HuH-7.5 (cell line): ENCODE measurements at places on chromosomes 2 and 18.

DNA sequence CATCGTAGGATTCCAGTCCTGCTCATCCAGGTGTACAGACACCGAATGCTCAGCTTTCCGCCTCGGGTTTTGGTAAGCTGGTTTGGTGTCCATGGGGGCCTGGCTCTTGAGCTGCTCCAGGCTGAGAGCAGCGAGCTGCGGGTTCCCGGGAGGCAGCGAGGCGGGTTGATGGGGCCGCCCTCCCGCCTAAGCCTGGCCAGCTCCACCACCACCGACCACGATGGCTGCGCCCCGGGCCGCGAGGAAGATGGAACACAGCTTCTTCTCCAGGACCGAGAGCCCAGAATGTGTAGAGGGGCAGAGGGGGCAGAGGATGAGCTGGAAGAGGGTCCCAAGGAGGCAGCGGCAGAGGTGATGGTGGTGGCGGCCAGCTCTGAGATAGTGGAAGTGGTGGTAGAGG, 64.1 kb downstream of the AKAIN1 start:
- DNase-seq, result no peak

GRCh38 chr2:28949617-28950305, 31.3 kb upstream of the TOGARAM2 start:
- DNase-seq, result no peak

- peak; percentile 29 for DNase-seq
Observed at GRCh38 chr2:223943561-223944008, 1.6 kb downstream of the WDFY1 start.

- no peak for DNase-seq
Observed at GRCh38 chr2:11863103-11863502, 116.7 kb downstream of the LPIN1 start.

DNA sequence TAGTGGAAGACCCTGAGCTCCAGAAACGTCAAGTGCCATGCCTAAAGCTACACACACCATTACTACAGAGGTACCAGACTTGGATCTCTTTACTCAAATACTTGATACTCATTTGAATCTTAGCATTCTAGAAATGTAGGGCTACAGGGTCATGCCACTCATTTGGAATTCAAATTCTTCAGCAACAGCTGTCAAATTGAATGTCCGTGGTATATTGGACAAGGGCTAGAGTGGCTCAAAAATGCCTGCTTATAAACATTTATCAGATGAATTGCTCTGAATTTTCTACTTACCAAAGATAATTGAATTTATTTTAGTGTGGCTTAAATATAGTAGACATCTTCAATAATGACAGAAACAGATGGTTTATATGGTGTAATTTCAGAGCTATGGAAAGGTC, 669.7 kb downstream of the SLC4A3 start:
- DNase-seq, result no peak

DNA sequence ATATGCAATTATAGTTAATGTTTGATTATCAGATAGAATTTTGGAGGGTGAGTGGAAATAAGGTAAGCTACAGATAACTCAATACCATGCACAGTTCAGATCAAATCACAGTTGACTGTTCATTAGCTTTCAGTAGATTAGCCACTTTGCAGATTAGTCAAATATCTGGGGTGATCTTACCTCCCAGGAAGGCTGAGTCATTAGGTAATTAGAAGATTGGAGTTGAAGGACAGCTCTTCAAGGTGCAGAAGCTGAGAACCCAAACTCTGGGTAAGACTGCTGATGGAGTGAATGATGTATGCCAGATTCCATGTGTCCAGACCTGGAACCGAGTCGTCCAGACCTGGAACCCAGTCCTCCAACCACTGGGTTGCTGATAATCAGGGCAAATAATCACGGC, 262.8 kb upstream of the UBE2E3 start:
- DNase-seq, result no peak

DNA sequence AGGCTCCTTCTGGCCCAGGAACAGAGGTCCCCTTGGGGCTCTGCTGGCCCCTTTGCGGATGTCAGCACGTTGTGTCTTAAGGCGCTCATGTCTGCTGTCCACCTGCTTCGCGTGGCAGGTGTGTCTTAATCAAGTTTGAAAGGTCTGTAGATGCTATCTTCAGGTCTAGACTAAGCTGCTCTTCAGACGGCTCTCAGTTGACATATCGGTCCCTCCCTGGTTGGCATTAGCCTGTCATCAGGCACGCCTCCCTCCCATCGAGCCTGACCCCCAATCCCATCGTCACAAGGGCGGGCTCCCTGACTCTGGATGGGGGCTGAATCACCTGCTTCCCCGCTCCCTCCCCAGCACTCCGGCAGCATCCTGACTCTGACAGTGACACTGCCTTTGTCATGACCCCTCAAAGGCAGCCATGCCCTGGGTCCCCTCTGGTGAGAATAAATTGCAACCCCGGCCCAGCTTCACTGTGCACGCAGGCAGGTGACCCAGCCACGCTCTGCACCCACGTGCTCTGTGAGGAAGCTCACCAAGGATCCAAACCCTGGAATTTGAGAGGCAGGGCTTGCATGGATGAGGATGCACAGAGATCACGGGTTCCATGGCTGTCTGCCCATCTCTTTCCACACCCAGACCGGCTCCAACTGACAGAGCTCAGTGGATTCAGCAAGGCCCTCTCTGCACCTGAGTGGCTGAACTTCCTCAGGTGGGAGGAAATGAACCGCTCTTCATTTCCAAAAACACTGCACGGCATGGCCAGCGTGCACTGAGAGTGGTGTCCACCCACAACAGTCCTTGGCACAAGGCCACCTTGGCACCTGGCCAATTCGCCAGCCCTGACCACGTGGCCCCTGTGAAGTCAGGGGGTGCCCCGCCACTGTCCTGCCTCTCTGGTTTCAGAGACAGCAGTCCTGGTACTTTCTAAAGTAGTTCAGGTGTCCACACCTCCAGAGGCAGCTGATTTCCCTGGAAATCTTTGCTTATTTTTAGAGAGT, 110.2 kb upstream of the GPC1 start:
- no peak for DNase-seq

GRCh38 chr2:201016859-201017258, 53.4 kb upstream of the ORC2 start:
- DNase-seq, result no peak

GRCh38 chr2:56185101-56185581, 1.4 kb downstream of the CCDC85A start:
- no peak for DNase-seq

DNA sequence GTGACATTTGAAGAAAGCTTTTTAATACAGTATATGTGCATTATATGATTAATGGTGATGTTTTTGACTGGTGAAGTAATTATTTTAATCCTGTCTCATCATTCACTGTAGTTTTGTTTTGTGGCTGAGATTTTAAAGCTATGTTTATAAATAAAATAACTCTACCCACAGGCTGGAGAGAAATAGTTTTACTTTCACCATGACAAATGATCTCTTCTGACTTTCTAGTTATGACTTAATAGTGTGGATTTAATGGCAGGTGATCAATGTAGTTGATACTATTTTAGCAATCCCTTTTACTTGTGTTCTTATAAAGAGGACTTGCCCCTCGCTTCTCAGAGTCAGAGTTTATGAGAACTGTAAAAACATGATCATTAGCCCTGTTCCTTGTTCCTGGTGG, 289.5 kb upstream of the SIX3 start:
- no peak for DNase-seq

GRCh38 chr2:72953528-72953927, 36.2 kb downstream of the EMX1 start:
- no peak for DNase-seq

GRCh38 chr2:31319406-31320175, 85.6 kb downstream of the EHD3 start:
- no peak for DNase-seq

- DNase-seq, result no peak
Observed at GRCh38 chr2:98172951-98173350, 86.0 kb downstream of the VWA3B start.

GRCh38 chr18:78293940-78294541, 685.6 kb upstream of the SALL3 start:
- DNase-seq, result no peak

DNA sequence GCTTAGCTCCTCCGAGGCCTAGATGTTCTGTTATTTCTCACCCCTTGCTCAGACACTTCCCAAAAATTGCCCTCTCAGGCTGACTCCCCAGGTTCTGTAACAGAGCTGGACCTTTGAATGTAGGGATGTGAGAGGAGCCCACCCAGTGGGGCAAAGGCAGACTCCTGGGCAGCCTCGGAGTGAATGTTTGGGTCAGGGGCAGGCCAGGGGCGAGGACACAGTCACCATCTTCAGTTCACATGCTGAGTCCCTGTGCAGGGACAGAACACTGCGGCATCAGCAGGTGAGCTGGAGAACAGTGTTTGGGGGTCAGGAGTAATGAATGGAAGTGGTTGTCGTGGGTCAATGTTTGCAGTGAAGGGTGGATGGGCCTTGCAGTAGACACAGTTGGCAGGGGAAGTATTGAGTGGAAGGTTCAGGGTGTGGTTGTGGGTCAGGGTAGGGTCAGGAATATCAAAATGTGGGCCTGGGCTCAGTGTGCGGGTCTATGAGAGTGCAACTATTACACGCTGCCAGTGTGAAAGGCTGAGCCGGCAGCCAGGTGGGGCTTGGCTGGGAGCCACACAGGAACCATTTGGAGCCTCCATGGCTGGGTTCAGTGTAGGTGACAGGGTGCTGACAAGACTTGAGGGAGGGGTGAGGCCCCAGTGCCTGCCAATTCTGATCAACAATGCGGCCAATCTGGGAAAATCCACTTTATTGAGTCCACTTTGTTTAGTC, 4.4 kb downstream of the IHH start:
- DNase-seq, result no peak

GRCh38 chr2:218343591-218343990, 13.1 kb upstream of the CATIP start:
- DNase-seq, result no peak

DNA sequence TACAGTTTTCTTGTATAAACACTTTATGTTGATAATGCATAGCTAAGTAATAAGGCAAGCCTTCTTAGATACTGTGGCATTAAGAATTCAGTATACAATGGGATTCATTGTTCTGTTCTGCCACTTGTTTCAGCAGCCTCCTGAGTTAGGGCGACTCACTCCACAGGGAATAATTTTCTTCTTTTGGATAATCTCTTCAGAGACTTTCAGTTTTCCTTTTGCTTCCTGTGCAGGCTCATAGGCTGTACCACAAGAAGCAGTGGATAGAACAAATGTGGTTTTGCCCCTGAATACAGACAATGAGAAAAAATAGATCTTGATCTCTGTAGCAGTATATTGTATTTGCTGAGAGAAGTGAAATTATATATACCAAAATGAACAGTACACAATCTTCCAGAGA, 298.0 kb downstream of the ZNF407 start:
- DNase-seq, result no peak

GRCh38 chr18:3450012-3450798, at the start of gene TGIF1:
TSS of gene TGIF1 (plus strand) at chr18:3450172. CDS start at chr18:3450490, 318 bp downstream.
- peak; percentile 64 for DNase-seq

DNA sequence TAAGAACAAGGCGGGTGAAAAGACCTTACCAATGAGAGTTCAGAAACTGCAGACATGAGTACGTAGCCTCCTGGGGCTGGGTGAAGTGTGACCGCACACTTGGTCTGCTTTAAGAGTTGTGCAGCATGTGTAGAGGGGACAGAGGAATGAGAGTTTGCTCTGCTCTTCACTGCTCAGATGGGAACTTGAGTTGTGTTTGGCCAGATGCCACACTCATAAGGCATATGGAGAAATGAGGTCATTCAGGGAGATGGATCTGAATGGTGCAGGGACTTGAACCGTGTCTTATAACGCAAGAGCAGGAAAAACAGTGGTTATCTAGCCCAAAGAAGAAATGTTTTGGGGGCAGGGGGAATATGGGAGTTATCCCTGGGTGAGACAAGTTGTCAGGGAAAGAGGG, 273.8 kb upstream of the LYPD1 start:
- no peak for DNase-seq

- DNase-seq, result no peak
Observed at GRCh38 chr18:463403-463802, 37.1 kb downstream of the COLEC12 start.

DNA sequence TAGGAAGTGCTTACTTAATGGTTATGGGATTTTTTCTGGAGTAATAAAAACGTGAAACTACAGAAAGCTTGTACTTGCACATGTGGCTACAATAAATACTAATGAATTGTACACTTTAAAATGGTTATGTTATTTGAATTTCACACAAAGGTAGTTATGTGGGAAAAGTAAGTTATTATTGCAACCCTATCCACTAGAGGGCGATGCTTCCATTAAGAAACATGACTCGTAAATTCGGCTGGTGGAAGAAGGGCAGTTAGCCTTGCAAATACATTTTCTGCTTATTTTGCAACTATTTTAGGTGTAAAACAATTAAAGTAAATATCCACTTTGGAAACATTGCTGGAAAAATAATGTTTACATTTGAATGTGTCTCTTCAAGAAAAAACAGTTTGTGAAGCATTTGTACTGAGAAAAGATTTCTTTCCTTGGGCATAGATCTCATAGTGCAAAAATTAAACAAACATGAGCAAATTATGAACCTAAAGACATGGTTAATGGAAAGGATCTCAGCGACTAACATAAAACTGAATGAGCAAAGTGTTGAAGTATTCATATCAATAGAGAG, 68.1 kb upstream of the CSRNP3 start:
- DNase-seq, result peak; percentile 8

GRCh38 chr2:109372614-109373013, 241.2 kb downstream of the SEPTIN10 start:
- no peak for DNase-seq

GRCh38 chr2:85783796-85784195, 30.0 kb downstream of the ATOH8 start:
- no peak for DNase-seq

DNA sequence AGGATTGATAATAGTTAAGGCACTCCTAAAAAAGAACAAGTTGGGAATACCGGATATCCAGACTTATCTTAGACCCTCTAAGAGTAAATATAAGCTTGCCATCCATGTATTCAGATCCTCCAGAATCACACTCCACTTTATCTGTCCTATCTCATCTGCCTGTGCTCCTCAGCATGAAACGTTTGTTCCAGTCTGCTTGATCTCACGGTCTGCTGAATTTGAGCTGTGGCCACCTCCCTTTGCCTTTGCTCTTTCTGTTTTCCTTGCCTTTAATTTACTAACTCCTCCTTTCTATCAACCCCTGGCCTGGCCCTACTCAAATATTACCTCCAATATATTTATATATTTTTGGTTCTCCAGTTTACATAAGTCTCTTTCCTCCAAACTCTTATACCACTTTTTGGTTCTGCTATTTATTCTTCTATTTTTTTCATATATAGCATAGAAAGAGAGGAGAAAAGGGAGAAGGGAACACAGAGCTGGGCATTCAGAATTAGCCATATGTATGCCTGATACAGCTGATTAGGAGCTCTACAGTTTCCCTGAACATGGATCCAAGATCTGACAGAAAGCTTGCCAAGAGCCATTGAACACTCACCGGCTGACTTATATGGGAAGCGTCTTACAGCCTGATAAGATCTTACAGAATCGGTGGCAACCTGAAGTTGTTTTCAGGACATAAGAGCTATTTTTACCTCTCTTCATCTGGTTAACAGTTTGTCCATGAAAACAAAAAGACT, 21.8 kb upstream of the DNAJC27 start:
- no peak for DNase-seq

DNA sequence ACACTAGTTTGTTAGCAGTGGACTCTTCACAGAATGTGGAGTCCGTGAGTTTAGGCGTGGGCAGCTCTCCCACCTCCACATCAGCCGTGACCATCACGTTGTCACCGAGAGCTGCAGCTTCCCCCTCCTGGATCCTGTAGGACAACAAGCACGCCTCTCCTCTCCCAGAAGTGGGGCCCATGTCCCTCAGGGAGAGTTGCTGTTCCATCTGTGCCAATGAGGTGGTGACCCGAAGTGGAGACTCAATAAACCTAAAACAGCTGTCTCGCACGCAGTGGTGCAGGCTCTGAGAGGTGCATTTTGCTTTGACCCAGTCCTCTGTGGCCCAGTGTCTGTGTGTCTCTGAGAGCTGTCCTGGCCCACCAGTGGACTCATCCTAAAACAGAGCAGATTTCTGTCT, 456.5 kb upstream of the SOX11 start:
- no peak for DNase-seq

- no peak for DNase-seq
Observed at GRCh38 chr2:188114014-188114413, 177.7 kb upstream of the GULP1 start.
